ENCODE measurements at places on chromosomes 6 and 20.

GRCh38 chr6:33320315-33321181 is 3.0 kb upstream of the ZBTB22 start:
- no peak for DNase-seq
- H3K4me3 ChIP-seq: peak overlapping the region; percentile 40
- no peaks in the 10 kb centered on the region for H3K27me3 ChIP-seq
- H3K36me3 ChIP-seq: peaks cover 38% of the 10 kb centered on the region
- peaks cover 64% of the 10 kb centered on the region for H3K4me1 ChIP-seq

- no peaks in the 10 kb centered on the region for H3K27me3 ChIP-seq
- H3K27ac ChIP-seq: peak overlapping the region; percentile 71
- H3K4me1 ChIP-seq: peaks cover 32% of the 10 kb centered on the region
- H3K4me3 ChIP-seq: no peak overlapping the region
Observed at GRCh38 chr20:53621482-53622246, 28.0 kb upstream of the ZNF217 start.

DNA sequence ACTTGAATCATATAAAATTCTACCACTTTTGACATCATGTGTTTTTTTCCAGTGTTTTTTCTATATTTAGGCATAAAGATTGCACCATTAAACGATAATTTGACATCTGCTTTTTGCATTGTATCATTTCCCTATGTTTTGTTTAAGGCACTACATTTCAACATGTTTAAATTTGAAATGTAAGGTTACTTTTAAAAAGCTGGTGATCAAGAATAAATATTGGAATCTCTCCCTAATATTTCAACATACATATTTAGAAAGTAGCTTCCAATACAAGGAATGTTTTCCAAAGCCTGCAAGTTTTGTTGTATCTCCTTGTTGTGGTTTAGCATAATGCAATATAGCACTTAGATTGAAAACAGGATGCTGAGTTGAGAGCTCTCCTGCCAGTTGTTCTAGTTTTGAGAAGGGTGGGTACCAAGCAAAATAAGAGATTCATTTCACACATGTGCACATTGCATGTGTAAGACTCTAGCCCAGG is 76.5 kb downstream of the SYNJ2 start:
- peaks cover 31% of the 10 kb centered on the region for H3K4me1 ChIP-seq
- H3K4me3 ChIP-seq: no peak overlapping the region
- no peaks in the 10 kb centered on the region for H3K36me3 ChIP-seq
- H3K27ac ChIP-seq: no peak overlapping the region
- no peaks in the 10 kb centered on the region for H3K27me3 ChIP-seq

DNA sequence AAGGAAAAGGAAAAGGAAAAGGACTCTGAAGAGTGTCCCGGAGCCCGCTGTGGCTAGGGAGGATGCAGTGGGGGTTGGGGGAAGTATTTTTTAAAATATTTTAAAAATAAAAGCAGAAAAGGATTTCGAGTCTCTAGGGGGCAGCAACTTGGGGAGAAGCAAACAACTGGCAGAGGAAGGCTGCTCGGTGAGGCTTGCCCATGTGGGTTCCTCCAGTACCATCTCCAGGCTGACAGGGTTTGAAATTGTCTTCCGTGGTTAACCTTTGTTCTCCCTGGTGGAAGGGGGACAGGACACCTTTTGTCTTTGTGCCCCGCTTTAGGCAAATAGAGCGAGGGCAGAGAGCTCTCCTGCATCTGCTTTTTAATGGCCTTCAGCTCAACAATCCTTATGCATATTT is 60.4 kb upstream of the SNX9 start:
- H3K27me3 ChIP-seq: no peaks in the 10 kb centered on the region
- peaks cover 50% of the 10 kb centered on the region for H3K4me1 ChIP-seq
- no peaks in the 10 kb centered on the region for H3K36me3 ChIP-seq
- peak; percentile 42 for DNase-seq
- no peak overlapping the region for H3K27ac ChIP-seq

DNA sequence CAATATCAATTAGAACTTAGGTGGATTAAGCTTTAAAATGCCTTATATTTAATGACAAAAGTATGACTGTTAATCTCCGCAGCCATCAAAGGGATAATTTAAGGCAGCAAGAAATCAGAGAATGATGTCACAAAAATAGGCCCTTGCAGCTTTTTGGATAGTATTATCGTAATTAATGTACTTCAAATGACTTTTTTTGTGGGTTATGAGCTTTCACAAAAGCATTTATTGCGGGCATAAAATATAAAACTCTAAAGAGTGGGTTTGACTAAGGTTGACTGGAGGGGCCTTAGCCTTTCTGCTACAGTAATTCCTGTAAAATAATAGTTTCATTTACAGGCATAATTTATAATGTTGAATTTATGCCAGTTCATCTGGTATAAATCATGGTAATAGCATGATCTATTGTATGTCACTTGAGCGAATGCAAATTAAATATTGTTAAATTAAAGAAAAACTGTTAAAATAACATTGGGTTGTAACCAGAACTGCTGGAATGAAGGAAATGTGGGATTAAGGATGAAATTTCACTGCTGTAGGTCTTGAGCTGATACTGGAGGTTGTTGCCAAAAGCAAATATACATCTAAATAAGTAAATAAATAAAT is 78.5 kb upstream of the ZFP64 start:
- no peak overlapping the region for H3K4me3 ChIP-seq
- no peak for DNase-seq
- H3K27me3 ChIP-seq: no peaks in the 10 kb centered on the region
- no peaks in the 10 kb centered on the region for H3K4me1 ChIP-seq
- no peaks in the 10 kb centered on the region for H3K36me3 ChIP-seq
- H3K27ac ChIP-seq: no peak overlapping the region

DNA sequence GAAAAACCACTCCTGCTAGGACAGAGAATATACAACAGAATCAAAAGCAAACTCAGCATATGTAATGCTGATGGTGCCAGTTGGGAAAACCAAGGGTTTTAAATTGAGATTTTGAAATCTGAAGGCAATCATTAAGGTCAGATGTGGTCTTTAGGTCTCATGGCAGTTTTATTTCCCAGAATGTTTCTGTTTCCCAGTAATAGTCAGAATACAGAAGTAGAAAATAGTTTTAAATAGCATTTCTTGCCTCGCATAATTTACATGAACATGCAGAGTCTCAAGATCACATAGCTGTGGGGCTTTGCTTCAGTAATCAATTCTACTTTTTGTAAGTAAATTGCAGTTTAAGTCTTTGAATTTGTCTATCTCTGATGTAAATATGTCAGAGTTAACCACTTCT is 58.1 kb downstream of the RNF144B start:
- H3K4me1 ChIP-seq: no peaks in the 10 kb centered on the region
- H3K27ac ChIP-seq: no peak overlapping the region
- no peak overlapping the region for H3K4me3 ChIP-seq
- DNase-seq: no peak
- H3K36me3 ChIP-seq: no peaks in the 10 kb centered on the region

DNA sequence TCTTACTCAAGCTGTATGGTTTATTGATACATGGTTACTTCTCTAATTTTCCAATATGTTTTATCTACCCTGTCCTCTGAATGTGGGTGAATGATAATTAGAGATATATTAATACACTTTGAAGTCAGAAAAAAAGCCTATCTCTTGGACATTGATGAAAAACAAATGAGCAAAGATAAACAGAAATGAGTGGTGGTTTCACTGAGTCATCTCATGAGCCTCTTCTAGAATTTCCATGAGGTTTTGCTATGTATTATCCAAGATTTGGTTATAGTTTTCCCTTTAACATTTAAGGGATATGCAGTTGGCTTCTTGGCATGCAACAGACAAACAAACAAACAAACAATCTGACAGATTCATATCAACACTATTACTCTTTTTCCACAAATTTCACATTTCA is 586.8 kb downstream of the RFPL4B start:
- no peak for DNase-seq
- no peak overlapping the region for H3K4me3 ChIP-seq
- no peak overlapping the region for H3K27ac ChIP-seq
- H3K36me3 ChIP-seq: no peaks in the 10 kb centered on the region
- no peaks in the 10 kb centered on the region for H3K4me1 ChIP-seq

DNA sequence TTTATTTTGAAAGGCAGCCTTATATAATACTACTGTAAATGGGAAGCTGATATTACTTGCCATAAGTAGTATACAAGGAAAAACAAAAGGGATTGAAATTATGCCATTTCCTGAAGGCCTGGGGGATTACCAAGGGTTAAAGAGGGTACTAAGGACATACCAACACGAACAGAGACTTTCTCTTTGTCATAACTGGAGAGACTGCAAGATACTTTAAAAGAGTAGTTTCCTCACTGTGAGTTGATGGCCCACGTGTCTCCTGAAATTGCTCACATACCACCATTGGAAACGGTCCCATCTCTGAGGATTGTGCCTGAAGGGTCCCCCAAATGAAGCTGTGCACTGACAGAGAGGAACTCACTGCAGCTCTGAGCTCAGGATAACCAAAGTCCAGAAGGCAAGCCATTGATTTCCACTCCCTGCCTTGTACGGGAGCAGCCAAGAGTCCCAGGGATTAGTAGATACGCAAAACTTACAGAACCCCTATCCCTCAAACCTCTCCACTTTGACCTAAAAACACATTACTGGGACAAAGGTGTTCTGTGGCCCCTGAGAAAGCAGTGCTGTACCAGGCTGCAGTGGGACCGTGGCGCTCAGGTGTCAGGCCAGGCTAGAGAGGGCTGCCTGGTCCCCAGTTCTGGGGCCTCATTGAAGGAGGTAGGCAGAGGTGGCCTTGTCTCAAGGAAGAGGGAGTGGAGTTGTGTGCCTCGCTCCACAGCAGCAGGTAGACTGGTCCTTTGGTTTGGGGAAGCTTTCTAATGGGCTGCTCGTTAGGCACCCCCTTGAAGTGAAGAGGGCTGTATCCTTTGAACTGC is 15.2 kb downstream of the PSMG4 start:
- H3K27ac ChIP-seq: no peak overlapping the region
- H3K4me1 ChIP-seq: no peaks in the 10 kb centered on the region
- H3K4me3 ChIP-seq: no peak overlapping the region
- no peak for DNase-seq
- H3K27me3 ChIP-seq: no peaks in the 10 kb centered on the region

DNA sequence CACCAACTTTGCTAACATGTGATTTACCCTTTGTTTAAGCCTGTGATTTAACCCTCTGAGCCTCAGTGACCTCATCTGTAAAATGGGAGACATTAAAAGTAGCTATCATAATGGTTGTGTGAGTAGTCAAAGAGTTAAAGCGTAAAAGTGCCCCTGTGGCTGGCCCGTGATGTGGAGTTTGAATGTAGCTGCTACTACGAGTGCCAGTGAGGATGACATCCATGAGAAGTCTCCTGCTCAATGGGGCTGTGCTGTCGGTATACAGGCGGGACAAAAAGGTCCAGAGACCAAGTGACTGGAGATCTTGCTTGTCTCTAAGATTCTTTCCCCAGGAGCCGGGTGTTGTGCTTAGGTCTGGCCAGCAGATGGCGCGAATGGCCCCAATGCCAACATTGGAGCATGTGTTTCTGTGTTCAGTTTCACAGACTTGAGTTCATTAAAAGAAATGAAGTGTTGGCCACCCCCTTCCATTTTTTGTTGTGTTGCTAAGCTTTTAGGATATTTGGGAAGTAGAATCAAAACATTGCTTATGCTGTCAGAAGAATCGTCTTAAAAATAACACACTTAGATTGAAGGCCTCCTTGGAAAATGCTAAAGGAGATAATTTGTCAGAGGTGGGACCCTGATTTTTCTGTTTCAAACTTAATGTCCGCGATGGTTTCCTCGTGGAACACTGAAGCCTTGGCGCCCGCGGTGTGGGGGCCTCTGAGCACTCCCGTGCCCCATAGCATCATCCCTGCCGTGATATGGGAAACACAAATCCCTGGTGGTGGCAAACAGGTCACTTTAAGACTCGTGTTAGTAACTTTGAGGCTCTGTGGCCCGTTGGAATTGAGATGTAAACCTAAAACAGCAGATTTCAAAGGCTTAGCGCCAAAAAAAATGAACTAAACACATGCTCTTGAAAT is 9.3 kb upstream of the RBM38 start:
- H3K4me3 ChIP-seq: no peak overlapping the region
- peak; percentile 74 for DNase-seq
- peaks cover 11% of the 10 kb centered on the region for H3K4me1 ChIP-seq
- no peaks in the 10 kb centered on the region for H3K27me3 ChIP-seq
- H3K27ac ChIP-seq: no peak overlapping the region
- H3K36me3 ChIP-seq: peaks cover 25% of the 10 kb centered on the region

Measured in CD8-positive, alpha-beta memory T cell (primary cell).